ENCODE measurements at places on chromosomes 6 and 20.

DNA sequence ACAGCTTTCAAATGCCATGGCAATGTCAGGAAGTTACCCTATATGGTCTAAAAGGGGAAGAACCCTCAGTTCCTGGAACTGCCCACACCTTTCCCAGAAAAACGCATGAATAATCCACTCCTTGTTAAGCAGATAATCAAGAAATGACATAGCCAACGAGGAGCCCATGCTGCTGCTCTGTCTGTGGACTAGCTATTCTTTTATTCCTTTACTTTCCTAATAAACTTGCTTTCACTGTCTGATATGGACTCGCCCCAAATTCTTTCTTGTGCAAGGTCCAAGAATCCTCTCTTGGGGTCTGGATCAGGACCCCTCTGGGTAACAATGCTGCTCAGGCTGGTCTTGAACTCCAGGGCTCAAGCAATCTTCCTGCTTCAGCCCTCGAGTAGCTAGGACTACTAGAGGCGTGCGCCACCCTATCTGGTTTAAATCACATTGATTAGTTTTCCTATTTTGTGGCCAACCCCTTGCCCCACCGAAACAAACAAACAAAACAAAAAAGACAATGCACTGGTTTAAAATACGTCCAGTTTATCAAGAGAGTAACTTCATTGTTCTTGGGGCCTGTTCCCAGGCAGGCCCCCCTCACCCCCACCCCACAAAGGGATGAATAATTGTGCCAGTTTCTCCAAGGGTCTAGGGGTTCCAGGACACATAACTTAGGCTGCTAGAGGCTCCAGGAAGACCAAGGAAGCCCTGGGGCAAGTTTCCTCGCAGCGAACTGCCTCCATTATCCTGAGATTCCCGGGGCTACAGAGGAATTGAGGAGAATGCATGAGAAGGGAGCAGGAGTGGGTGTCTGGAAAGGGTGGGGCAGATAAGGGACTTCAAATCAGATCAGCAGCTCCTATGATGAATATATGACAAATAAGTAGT, 10.1 kb upstream of the AKAP12 start:
- no peak for DNase-seq

DNA sequence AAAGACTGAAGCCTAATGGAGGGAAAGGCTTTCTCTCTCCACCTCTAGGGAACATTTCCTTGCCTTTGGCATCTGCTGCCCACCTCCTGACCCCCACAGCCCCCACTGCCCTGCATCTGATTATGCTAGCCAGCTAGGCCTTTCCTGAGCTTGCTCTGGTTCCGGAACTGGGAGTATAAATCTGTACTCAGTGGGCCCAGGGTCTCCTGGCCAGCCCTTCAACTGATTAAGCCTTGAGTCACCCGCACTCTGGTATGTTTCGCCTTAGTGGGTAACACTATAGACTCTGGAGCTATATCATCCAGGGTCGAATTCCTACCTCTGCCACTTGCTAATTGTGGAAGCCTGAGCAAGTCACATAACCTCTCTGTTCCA, 45.6 kb upstream of the RIPOR2 start:
- no peak for DNase-seq

GRCh38 chr6:147560670-147561069, 52.2 kb downstream of the SAMD5 start:
- DNase-seq = no peak

DNA sequence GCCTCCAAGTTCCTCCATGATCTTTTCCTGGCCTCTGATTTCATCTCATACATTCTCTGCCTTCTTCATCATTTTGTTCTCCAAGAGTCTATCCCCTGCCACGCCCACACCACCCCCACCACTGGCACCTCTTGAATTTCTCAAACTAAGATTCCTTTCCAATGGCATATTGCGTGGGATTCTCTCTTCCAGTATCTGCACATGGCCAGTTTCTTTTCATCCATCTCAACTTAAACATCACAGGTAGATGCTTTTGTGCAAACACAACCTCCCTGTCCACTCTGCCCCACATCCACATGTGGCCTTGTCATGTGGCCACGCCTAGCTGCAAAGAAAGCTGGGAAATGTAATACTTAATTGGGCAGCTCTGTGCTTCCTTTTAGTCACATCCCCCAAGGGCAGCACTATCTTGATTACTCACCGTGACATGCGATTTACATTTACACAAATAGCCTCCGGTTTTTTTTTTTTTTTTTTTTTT, 33.4 kb upstream of the ZMYND8 start:
- DNase-seq = no peak

GRCh38 chr6:23534351-23534750, 591.7 kb upstream of the NRSN1 start:
- DNase-seq = no peak

DNA sequence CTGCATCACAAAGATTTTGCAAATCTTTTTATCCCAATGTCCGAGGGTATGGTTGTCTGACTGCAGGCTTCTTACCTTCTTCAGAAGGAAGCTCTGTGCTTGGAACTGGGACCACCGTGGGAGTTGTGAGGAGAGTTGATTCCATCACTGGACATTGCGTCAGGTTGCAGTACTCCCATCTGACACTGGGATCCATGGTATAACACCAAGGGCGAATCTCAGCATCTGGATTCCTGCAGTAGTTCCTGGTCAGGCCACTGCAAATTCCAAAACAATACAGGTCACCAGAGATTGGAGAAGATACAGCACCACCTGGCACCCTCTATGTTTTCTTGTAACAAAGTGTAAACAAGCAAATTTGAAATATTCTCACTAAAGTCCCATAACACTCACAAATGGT, 77.7 kb downstream of the LPA start:
- DNase-seq = no peak

DNA sequence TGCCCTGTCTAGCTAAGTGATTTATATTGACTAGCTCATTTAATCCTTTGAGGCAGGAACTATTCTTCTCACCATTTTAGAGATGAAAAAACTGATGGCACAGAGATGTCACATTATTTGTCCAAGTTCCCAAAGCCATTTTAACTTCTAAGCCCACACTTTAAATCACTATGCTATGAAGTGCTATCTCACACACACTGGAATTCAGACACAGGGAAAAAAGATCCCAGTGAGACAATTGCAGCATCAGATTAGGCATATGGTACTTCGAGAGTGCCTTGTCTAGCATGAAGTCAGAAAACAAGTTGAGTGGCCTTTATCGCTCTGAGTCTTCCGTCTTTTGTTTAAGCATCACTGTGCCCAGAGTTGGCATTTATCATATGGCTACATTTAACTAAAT, 54.1 kb upstream of the PDE7B start:
- no peak for DNase-seq

GRCh38 chr6:110544472-110544871, 68.1 kb upstream of the SLC22A16 start:
- DNase-seq = no peak

DNA sequence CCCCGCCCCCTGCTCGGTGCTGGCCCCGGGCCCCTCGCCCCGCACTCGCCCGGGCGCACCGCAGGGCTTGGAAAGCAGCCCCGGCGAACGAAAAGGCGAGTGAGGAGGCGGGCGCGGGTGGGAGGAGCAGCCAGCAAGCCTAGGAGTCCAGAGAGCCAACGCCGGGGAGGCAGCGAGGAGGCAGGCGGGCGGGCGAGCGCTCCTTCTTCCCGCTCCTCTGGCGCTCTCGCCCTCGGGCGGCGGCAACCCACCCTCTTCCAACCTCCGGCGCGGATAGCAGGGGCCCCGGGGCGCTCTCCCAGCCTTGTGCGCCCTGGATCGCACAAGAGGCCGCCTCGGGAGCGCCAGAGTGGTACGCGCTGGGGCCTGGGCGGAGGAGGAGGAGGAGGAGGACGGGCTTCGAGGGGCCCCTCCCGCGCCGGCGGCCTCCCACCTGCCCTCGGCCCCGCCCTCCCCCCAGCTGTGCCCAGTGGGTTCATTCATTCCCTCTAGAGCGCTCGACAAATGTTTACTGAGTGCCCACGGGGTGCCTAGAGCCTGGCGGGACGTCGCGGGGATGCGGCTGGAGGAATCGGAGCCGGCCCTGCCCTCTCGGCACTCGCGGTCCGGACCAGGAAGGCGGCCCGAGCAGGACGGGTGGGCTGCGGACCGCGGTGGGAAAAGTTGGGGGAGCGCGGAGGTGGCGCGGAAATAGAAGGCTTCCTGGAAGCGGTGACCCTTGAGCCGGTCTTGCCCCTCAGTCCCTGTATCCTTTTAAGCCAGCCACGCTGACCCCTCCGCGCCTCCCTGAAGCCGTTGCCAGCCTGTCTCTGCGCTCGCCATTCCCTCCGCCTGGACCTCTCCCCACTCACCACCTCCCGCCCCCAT, at the start of gene BMP7:
TSS of gene BMP7 (minus strand) at position 351 of the 867 bp plus-strand sequence. CDS start 519 bp downstream, outside the sequence.
- DNase-seq = no peak

- DNase-seq = no peak
Measured at GRCh38 chr6:88494401-88495140, 328.4 kb upstream of the CNR1 start.

- no peak for DNase-seq
Measured at GRCh38 chr6:22300273-22300998, 3.6 kb upstream of the PRL start.

DNA sequence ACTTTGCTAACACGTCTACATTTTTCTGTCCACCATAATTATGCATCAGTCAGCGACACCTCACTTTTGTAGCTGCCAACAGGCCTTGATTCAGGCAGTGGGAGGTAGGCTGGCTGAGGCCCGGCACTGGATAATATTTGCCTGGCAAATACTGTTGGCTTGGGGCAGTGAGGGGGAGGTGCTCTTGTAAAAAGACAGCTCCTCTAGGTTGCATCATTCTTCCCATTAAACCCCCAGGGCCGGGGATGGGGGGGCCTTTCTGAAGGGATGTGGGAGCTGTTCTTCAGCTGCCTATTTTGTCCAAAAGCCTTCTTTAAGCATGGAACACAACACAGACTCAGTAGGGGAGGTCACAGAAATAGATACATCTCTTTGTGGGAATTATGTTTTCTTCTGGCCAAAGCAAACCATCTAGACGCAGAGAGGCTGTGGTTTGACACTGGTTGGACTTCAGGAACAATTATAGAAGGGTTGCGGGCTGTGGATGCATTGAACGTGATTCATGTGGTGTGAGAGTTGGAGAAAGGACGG, 338.3 kb upstream of the NT5E start:
- DNase-seq = no peak

DNA sequence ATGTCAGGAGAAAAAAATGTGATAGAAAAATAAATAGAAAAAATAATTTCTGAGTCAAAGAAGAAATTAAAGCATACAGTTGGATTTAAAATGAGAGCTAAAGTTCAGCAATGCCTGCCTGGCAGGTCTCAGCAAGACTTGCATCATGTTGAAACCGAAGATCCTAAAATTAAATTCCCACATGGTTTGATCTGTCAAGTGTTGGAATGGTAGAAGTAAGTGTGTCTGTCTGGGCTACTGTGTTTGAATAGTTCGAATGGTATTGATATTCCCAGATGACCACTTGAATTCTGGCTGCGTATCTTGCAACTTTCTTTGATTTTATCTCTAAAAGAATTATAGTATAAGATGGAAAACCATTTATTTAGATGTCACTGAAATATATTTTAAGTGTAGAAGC, 1349.6 kb downstream of the EPHA7 start:
- DNase-seq = no peak

GRCh38 chr6:41557335-41557734, 11.2 kb downstream of the FOXP4 start:
- no peak for DNase-seq

DNA sequence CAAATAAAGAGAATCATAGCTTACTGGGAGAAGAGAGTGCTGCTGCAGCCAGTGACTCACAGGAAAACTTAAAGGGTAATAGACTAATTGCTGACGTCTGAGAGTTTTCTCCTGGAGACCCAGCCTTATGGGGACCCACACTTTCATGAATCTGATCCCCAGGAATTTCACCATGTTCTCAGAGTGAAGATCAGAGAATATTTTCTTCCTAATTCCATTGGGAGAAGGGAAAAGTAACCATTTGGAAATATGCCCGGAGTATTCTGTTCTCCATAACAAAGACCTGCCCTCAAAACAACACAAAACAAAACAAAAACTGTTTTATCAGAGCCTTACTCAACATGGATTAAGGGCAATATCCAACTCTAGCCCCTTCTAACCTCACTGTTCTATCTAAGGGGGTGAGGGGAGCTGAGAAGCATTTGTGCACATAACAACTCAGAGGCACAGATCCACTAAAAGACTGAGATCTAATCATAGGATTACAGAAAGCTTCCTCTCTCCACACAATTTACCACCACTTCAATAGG, 168.2 kb upstream of the SSTR4 start:
- no peak for DNase-seq

DNA sequence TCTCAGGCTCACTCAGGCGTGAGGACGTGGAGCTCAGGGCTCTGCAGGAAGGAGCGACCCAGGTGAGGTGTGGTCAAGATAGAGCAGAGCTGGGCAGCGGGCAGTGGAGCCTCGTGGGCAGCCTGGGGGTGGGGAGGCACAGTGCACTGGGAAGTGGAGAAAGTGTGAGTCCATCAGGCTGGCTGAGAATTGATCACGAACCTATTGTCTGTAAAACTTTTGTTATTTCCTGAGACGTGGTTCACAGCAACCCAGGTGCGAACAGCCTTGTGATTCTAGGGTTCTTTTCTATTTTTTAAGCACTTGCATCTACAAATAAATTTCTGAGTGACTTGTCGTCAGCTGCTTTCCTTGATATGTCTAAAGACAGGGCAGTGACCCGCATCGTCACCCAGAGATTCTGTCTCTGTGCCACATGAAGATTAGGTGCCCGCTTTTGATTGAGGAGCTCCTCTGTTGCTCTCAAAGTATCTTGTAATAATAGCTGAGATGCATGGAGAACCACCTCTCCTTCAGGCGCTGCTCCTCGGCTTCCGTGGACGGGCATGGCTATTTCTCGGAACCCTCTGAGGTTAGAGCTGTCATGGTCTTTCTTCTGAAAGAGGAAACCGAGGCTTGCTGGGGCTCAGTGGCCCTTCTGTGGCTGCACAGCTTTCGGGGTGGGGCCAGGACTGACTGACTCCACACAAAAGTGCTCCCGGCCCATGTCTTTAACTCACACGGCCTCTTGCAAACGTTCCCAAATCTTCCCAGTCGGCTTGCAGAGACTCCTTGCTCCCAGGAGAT, 662 bp upstream of the CCR6 start:
- DNase-seq = no peak

- no peak for DNase-seq
Measured at GRCh38 chr20:11553603-11554002, 364.1 kb upstream of the BTBD3 start.
